ENCODE measurements at places on chromosomes 6 and 20. TPM values are rescaled to one million over a fixed set of nuclear protein-coding genes. Genes with fewer than 3 reads are reported as not detected.

The LGSN gene
- total RNA-seq = not detected

The ATP6V1G2 gene
- total RNA-seq = 0.18 TPM

The MUCL3 gene
- total RNA-seq = not detected

The SLA2 gene
- not detected for total RNA-seq

The IMPG1 gene
- not detected for total RNA-seq

The ASIP gene
- total RNA-seq = not detected
